ENCODE measurements at places on chromosomes 11 and 22.

DNA sequence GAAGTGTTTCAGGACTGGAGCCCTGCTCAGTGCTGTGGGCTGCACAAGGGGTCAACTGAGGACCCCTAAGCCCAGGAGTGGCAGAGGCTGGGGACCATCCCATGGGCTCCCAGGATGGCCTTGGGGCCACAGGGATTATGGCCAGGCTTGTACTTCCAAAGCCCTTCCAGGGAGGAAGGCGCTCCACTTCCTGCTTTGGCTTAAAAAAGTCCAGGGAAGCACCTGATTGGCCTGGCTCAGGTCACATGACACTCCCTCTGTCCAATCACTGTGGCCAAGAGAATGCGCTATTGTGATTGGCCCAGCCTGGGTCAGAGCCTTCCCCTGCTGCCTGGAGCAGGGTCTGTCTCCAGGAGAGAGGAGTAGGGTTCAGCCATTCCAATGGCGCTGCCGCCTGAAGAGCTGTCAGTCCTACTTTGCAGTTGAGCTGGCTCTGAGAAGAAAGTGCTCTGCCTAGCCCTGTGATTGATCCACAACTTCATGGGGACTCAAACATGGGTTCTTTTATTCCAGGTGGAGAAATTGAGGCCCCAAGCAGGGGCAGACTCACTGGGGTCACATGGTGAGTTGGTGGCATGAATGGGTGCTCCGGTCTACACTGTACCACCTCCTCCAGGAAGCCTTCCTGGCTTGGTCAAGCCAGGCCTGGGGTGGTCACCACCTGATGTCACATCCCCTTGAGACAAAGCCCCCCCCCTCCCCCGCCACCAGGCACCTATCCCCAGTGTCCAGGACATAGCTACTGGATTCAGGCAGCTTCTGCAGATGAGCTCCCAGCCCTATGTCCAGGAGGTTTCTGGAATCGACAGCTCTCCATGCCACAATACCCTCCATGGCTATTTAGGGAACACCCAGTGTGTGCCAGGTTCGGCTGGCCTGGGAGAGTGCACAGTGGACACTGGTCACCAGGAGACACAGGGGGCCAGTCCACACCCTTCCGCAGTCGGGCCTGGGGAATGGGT, 48.2 kb downstream of the RTN4R start:
- no peak for DNase-seq

DNA sequence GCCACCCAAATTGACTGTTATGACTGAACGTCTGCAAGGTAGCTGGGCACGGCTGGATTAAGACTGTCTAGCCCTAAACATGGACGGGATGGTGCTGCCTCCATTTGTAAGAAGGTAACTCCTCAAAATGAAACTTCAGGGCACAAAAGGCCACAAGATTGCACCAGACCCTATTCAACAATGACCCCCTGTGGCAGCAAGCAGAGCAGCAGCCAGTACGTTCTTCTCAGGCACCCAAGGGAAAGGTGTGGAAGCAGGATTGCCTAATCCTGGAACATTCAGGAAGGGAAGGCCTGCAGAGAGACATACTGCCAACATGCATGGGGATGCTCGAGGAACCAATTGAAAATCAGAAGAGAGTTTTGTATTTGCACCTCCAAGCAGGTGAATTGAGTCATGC, 4.5 kb upstream of the TBX10 start:
- DNase-seq, result no peak

GRCh38 chr11:124872741-124873140, 7.5 kb downstream of the ROBO3 start:
- DNase-seq, result no peak

DNA sequence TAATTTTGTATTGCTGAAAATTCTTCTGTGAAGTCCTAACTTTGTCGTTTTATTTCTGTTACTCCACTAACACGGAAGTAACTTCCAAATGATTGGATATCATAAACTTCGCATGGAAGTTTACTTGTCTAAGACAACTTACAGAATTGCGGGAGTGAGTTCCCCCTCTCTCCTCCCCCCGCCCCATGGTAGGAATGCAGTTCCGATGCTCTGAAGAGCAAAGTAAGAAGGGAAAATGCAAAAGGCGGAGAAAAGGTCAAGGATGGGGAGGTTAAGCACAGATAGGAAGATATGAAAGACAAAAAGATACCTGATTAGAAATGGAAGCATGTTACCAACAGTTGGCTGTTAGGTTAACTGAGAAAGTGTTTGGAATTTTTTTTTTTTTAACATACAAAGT, 1.3 kb downstream of the EIF3M start:
- DNase-seq, result no peak

- no peak for DNase-seq
Measured at GRCh38 chr11:78187366-78188285, 800 bp downstream of the KCTD21 start.

DNA sequence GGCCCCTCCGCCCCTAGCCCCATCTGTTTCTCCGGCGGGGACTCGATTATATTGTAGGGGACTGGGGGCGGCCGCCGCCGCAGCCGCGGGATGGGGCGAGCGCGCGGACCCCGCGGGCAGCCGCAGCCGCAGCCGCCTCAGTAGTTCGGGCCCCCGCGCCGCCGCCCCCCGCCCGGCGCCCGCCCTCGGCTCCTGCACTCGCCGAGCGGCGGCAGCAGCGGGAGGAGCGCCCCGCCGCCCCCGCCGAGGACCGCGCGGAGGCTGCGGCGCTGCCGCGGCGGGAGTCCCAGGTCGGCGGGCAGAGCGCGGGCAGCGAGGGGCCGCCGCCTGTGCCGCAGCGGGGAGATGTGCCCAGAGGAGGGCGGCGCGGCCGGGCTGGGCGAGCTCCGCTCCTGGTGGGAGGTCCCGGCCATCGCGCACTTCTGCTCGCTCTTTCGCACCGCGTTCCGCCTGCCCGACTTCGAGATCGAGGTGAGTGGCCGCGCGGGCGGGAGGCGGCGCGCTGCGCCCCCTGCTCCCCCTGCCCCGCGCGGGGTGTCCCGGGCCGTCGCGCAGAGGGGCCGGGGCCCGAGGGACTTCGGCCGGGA, at the start of gene CECR2:
CECR2 (plus strand) TSS at position 22 of the 587 bp plus-strand sequence; CDS start at position 346, 324 bp downstream.
- DNase-seq, result peak; percentile 26

DNA sequence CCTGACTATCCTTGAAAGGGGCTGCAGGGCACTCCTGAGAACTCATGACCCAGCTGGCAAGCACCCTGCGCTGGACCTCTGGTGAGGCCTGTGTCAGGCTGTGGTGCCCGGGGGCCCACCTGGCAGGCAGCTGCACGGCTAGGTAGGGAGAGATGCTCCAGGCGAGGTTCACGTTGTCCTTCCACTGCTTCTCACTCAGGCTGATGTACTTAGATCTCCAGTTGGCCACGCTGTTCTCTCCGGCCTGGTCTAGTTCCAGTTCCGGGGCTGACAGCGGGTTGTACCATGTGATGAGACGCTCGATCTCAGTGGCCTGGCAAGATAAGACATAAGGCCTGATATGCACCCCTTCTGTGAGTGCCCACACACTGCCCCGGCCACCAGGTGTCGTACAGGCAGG, 44.7 kb upstream of the SERPIND1 start:
- no peak for DNase-seq

DNA sequence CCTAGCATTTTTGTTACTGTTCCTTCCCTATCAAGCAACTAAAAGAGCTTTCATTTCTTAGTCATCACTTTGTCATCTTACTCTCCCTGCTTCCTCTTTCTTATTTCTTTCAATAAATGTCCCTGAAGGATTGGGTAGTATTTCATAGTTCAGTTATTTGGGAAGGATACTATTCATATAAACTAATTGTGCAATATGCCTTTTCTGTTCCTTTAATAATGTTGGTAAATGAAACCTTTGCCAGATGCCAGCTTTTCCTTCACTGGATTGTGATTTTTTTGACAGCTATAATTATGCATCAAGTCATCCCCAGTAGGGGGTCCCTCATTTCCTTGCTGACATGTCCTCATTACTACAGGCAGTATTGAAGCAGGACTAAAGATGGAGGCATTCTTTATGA, 101.7 kb downstream of the ATM start:
- peak; percentile 14 for DNase-seq

- DNase-seq, result no peak
Measured at GRCh38 chr11:54927704-54928103, 221.1 kb downstream of the OR4A5 start.

GRCh38 chr11:70210530-70210929, 7.4 kb downstream of the FADD start:
- no peak for DNase-seq

- DNase-seq, result no peak
Measured at GRCh38 chr11:133835593-133836548, 9.4 kb downstream of the SPATA19 start.

GRCh38 chr22:30176431-30176830, 70.1 kb downstream of the LIF start:
- DNase-seq, result no peak

- no peak for DNase-seq
Measured at GRCh38 chr11:131248588-131248987, 121.8 kb upstream of the NTM start.

- DNase-seq, result no peak
Measured at GRCh38 chr11:111655924-111656323, 53.7 kb downstream of the SIK2 start.

GRCh38 chr11:34893416-34893815, 22.8 kb downstream of the APIP start:
- no peak for DNase-seq

DNA sequence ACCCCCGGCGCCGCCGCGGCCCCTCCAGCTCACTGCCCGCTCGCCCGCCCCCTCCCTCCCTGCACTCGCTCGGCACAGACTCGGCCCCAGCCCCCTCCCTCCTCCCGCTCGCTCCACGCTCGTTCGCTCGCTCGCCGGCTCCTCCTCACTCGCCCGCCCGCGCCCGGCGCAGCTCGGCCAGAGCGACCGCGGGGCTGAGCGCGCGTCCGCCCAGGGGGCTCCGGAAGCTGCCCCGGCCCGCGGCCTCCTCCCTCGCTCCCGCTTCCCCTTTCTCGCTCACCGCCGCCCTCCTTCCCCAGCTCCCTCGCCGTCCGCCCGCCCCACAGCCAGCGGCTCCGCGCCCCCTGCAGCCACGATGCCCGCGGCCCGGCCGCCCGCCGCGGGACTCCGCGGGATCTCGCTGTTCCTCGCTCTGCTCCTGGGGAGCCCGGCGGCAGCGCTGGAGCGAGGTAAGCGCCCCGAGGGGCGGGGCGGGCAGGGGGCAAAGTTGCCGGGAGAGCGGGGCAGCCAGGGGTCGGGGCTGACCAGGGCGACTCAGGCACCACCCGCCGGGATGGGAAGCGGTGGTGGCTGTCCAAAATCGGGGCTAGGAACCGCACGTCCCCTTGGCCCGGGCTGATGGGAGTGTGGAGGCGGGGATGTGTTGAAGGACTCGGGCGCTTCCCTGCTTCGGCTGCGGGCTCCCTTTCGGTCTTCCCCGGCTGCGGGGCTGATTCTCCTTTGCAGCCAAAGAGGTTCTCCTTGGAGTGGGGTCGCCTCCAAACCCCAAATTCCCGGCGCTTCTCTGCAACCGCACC, at the start of gene SEZ6L:
SEZ6L (plus strand) TSS at position 148 of the 797 bp plus-strand sequence; CDS start at position 356, 208 bp downstream.
- DNase-seq, result no peak

- no peak for DNase-seq
Measured at GRCh38 chr11:116661056-116661455, 111.7 kb downstream of the BUD13 start.

GRCh38 chr22:38843657-38844314, at the start of gene NPTXR:
TSS of gene NPTXR (minus strand) at chr22:38844028.
- peak; percentile 56 for DNase-seq

GRCh38 chr22:44782363-44782963, 30.1 kb downstream of the ARHGAP8 start:
- DNase-seq, result no peak

GRCh38 chr11:73760135-73760678, 667 bp downstream of the RAB6A start:
- DNase-seq, result peak; percentile 49

DNA sequence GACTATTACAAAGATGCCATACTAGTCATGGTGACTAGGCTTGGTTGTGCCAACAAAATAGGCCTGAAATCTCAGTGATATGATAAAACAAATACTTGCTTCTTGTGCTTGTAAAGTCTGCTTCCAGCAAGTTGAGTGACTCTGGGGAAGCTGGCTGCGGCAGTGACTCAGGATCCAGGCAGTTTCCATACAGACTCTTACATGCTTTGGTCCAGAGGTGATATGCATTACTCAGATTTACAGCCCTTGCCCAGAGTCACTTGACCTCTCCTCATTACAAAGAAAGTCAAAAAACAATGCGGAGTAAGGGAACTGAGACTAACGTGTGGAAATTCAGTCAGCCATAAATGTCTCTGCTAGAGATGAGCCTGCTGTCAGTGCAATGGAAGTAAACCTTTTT, 387.5 kb downstream of the KCNA4 start:
- no peak for DNase-seq

- peak; percentile 93 for DNase-seq
Measured at GRCh38 chr11:62400760-62401159, 18.1 kb upstream of the SCGB1A1 start.

GRCh38 chr11:6900327-6900999, 8.2 kb upstream of the OR2D2 start:
- DNase-seq, result no peak

DNA sequence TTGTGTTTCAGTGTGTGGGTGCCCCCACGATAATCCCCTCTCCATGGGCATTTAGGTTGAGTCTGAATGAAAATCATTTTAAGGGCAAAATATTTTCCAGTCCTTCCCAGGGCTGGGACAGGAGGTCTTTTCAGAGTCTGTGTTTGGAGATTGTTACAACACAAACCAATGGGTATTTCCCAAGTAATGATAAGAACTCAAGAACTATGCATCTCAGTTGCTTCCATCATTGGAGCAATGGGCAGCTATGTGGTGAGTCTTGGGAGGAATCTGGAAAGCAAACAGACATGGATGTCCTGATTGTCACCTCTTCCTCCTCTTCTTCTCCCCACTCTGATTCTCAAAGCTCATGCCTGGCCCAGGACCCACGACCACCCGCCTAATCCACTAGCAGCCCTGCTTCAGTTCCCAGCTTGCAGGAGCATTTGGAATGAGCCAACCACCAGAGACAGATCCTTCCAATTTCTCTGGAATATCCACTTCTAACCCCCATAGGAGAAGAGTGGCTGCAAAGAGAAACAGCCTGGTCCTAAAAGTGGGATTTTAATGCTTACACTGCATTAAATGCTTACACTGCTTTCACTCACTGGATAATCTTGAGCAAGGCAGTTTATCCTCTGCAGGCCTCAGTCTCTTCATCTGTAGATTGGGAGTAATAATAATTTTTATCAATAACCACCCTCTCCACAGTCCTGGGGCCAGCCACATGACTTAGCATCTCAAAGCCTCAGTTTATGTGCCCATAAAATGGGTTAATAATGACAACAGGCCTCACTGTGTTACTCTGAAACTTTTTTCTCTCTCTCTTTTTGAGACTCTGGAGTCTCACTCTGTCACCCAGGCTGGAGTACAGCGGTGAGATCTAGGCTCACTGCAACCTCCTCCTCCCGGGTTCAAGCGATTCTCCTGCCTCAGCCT, 404.3 kb downstream of the MN1 start:
- DNase-seq, result no peak

GRCh38 chr22:27616033-27616432, 185.5 kb downstream of the MN1 start:
- DNase-seq, result no peak

GRCh38 chr11:125433454-125434121, 62.5 kb downstream of the FEZ1 start:
- DNase-seq, result peak; percentile 29

GRCh38 chr11:66008468-66009101, 3.2 kb upstream of the CST6 start:
- no peak for DNase-seq

- no peak for DNase-seq
Measured at GRCh38 chr22:22245256-22245909, 797 bp downstream of the VPREB1 start.

Data from MG63 (cell line).